CD4-positive, alpha-beta T cell treated with Interleukin-17A for 1 hour (primary cell): ENCODE measurements at places on chromosomes 6 and 20.

GRCh38 chr6:129567374-129567773, 142.6 kb downstream of the ARHGAP18 start:
- DNase-seq = peak; percentile 2

- peak; percentile 50 for DNase-seq
These were observed 42.5 kb upstream of the PNISR start for GRCh38 chr6:99467509-99468106.

DNA sequence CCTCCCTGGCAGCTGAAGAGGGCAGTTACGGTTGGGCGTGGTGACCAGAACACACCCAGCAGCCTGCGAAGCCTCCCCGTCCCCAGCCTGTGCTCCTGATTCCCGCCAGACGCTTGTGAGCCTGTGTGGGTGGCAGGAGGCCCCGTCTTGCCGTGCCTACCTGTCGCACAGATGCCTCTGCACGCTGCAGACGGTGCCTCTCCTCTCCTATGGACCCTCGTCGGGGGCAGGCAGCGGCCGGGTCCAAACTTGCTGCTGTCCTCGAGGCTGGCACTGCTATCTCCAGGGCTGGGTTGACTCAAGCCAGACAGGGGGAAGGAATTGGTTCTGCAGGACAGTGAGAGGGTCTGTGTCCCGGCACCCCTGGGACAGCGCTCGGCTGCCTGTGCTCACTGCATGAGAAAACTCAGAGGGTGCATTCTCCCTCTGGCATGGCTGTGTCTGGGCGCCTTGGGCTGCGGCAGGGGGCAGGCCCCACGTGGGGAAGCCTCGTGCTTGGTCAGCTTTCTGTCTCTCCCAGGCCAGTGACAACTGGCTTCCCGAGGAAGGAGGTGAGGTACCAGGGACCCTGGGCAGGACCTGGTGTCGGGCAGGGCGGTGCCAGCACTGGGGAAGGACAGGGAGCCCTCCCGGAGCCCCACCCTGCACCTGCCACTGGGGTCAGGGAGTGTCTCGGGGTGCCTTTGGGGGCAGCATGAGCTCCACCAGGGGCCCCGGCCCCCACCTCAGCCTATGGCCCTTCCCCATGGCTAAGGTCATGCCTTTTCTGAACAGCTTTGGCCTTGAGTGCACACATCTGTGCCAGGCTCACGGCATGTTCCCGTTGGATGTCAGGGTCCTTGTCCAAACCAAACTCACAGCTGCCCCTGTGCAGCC, 127.5 kb downstream of the TAF4 start:
- DNase-seq = no peak

GRCh38 chr20:8812817-8813216, 256.1 kb upstream of the PLCB4 start:
- no peak for DNase-seq

DNA sequence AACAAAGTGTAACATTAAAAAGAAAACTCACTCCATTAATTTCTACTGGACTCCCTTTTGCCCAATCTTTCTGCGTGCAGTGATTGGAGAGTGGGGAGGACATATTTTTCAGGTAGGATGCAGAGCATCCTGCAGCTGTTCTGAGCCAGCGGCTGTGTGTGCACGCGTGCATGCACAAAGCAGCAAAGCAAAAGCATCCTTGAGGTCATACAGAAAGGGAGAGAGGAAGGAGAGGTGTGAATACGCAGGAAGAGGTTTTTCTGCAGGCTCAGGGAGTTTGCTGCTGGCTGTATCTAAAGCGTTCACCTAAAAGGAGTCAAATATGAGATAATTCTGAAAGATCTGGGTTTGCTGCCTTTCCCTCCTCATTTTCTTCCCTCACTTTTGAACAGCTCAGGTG, 108.4 kb downstream of the HUS1B start:
- DNase-seq = peak; percentile 8

DNA sequence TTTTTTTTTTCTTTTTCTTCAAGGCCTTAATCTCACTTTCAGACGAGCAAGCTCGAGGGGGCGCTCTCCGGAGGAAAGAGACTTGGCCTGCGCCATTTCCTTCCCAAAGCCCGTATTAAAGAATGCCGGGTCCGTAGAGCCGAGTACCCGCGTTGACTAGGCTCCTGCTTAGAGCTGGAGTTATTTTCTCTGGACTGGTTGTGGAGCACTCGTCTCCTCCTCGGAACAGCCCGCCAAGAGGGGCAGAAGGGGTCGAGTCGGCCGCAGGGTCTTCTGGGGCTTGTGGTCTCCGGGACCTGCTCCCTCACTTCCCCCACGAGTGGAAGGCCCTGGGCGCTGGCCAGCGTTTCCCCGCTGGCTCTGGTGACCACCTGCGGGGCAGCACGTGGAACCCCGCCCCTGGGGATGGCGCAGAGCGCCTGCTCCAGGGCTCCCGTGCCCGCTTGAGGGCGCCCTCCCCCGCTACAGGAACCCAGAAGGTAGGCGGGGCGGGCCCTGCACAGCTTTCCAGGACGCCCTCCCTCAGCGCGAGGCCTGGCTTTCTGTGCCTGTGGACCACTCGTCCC, 2.7 kb upstream of the MEI4 start:
- DNase-seq = peak; percentile 3

- DNase-seq = no peak
These were observed 10.9 kb upstream of the BNIP5 start for GRCh38 chr6:36347621-36348020.

DNA sequence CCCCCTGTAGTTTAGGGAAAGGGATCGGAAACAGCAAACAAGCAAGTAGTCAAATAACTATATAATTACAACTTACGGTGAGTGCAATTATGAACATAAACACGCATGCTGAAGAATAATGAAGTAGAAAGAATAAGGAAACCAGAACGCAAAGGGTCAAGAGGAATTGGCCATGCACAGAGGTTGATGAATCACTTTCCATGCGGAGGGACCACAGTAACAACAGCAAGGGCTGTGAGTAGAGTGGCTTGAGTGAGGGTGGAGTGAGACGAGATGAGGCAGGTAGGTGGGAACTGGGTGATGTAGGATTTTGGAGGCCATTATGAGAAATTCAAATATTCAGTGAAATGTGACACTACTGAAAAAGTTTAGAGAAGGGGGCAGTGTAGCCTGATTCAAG, 112.2 kb upstream of the LAMP5 start:
- no peak for DNase-seq

- no peak for DNase-seq
These were observed 4.4 kb upstream of the CST3 start for GRCh38 chr20:23641936-23642751.

- DNase-seq = no peak
These were observed 25.8 kb upstream of the TMEM217 start for GRCh38 chr6:37283671-37284151.

GRCh38 chr20:17790296-17790695, 90.5 kb downstream of the BANF2 start:
- no peak for DNase-seq

- DNase-seq = peak; percentile 13
These were observed 100.8 kb downstream of the TNFAIP3 start for GRCh38 chr6:137967689-137968454.

GRCh38 chr6:25322692-25323091, 43.5 kb downstream of the CARMIL1 start:
- DNase-seq = no peak

- DNase-seq = no peak
These were observed 88.2 kb upstream of the DST start for GRCh38 chr6:56730663-56731529.

GRCh38 chr6:105740946-105741645, 338.2 kb upstream of the PREP start:
- DNase-seq = no peak

GRCh38 chr6:133837801-133838349, 51.0 kb upstream of the TCF21 start:
- DNase-seq = peak; percentile 47

DNA sequence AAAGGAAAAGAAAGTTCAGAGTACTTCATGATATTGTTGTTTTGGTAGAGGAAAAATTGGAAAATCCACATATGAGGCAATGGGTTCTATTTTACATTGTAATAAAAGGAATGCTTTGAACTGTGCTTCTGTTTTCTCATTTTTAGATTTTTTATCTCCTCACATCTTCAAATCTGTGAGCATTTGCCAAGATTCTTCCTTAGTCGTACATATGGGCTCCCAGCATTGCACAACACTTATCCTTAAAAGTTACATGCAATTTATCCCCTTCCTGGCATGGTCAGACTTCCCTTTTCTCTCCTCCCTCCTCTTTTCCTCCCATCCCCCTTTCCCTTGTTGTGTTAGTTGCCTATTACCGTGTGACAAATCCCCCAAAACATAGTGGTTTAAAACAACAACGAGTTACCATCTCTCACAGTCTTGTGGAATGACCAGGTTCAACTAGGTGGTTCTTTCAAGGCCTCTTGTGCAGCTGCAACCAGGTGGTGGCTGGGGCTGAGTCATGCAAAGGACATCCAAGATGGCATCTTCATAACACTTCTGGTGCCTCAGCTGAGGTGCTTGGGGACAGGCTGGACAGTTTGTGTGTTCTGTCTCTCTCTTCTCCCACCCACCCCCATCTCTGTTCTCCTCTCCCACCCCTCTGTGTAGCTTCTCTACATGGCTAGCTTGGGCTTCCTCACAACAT, 68.7 kb downstream of the TXNDC5 start:
- DNase-seq = no peak

- no peak for DNase-seq
These were observed 36.8 kb upstream of the CLIC5 start for GRCh38 chr6:46052479-46052878.

- DNase-seq = no peak
These were observed 8.2 kb downstream of the SPDEF start for GRCh38 chr6:34547701-34548644.

DNA sequence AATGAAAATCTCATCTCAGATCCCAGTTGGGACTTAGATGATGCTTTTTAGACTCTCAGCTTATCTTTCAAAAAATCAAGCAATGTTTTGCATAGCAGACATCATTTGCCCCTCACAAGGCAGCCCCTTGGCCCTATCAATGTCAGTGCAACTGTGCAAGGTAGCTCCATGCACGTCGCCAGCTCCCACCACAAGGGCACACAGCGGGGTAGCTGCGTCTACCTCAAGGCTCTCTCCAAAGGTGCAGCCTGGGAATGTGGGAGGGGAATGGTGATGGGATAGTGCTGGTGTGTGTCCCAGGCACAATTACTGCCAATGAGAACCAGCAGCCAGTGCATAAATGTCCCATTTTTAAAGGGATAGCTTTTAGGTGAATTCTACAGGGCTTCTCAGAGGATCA, 137.5 kb upstream of the SYNDIG1 start:
- DNase-seq = no peak

- no peak for DNase-seq
These were observed 439.3 kb upstream of the SULF2 start for GRCh38 chr20:48224533-48225050.

DNA sequence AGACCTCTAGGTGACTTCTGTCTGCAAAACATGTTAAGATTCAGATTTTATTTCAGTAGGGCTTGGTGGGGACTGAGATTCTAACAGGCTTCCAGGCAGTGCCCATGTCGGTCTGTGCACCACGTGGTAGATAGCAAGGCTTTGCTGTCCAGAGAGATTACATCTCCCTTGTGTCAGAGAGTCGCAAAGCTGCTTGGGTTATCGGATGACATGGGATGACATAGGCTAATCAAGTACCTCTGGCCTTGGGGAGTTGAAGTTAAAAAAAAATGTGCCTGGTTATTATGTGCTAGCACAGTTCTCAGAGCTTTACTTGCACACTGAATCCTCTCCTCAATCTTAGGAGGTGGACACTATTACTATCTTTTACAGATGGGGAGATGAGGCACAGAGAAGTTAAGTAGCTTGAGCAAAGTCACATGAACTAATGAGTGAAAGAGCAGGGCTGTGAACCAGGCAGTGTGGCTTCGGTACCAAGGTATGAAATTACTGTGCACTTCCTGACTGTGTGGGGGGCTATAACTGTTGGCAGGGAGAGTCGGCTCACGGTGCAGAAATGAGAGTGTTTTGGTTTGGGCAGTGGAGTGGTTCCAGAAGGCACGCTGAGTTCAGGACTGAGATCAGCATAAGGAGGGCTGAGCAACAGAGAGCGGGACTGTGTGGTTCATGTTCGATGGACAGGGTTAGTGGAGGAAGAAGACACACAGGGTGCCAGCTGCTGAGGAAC, 41.1 kb downstream of the FARS2 start:
- DNase-seq = peak; percentile 20

DNA sequence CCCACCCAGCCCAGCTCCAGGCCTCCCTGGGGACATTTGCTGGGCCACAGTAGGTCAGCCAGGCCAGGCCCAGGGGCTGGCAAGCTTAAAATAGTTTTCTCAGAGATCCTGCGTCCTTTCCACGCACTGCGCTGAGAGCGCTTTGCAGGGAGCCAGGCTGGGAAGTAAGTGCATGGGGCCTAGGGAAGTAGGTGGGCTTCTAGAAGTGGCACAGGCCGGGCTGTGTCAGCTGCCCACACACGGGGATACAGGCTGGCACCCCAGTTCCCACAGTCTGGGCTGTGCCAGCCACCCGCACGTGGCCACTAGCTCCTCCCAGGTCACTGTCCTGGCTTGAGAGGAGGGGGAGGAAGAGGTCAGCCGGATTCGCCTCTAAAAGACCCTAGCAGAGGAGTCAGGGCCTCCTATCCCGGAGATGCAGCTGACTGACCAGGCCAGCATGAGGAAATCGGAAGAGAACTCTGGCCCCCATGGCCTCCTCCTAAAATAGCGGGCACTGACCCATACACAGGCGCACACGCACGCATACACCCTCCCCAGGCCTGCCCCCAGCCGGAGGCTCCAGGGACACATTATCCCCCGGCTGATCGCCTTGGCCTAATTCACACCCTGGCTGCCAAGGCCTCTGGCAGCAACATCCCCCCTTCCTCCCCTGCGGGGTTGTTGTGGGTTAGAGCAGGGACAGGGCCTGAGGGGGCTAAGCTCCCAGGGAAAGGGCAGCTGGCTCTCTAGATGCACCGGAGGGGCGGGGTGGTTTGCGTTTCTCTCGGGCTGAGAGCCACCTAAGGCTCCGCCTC, 5.4 kb downstream of the SLCO4A1 start:
- no peak for DNase-seq

DNA sequence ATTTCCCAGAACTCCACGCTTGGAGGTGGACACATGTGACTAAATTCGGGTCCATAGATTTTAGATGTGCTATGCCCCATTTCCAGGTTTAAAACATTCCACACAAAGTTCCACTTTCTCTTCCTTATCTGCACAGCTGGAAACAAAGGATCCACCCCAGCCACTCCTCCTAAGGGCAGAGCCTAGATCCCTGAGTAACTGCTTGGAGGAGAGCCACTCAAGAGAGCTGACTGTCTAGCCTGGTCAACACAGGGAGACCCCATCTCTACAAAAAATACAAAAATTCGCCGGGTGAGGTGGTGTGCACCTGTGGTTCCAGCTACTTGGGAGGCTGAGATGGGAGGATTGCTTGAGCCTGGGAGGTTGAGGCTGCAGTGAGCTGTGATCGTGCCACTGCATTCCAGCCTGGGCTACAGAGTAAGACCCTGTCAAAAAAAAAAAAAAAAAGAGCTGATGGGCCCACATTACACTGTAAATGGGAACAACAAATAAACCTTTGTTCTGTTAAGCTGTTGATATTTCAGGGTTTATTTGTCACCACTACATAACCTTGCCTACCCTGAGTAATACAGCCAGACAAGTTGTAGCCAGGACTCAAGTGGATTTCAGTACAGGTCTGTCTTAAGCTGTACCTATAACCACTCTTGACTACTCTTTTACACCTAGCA, 25.8 kb upstream of the SNRPC start:
- no peak for DNase-seq
